ENCODE measurements at places on chromosomes 2 and 18.
A peak's percentile ranks its signal among the peaks of the same experiment; 100 is the strongest.

DNA sequence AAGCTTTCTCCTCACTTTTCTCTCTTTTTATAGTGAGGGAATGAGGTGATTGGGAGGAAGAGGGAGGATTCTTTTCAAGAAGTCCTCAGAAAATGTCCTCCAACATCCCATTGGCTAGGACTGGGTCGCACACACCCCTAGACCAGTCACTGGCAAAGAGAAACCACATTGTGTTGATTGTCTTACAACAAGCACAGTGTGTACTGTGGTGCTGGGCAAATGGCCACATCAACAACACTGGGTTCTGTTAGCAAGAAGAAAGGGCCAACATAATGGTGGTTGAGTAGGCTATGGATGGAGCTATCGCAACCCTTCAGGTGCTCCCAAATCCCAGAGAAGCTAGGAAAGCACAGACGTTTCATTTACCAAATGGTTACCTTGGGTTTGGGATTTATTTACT lies 18.7 kb upstream of the PTPN4 start:
- DNase-seq: no peak

GRCh38 chr2:55252832-55253231 lies 16.2 kb downstream of the MTIF2 start:
- DNase-seq: no peak

GRCh38 chr18:55585065-55585919 lies 2.7 kb downstream of the TCF4 start:
- no peak for DNase-seq

DNA sequence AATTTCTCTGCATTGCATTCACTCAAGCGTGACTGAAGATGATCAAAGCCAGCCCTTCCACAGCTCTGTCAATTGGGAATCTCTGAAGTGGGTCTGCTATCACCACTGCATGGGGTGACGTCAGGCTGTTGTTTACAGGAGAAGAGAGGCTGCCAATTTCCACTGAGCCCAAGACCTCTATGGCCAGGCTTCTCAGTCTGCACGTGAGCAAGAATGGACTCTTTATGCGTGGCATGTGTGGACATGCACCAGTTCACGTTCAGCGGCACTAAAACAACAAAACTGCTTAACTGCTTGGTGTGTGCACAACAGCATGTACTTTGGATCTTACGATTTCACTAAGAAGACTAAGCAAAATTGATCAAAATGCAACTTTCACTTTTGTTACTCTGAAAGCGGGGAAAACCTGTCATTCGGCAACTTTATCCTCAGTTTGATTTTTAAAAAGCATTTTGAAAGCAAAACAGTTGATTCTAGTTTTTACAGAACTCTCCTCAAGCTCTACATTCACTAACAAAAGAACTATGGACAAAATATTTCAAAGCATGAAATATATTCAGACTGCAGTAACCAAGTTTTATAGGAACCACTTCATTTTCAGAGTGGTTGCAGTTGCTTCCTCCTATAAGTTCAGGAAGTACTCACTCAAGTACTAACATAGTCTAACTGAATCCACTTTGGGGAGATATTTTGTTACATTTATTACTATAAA lies 77.0 kb upstream of the SERTAD2 start:
- peak; percentile 61 for DNase-seq

GRCh38 chr2:3596901-3597417 lies 2.0 kb downstream of the COLEC11 start:
- no peak for DNase-seq

DNA sequence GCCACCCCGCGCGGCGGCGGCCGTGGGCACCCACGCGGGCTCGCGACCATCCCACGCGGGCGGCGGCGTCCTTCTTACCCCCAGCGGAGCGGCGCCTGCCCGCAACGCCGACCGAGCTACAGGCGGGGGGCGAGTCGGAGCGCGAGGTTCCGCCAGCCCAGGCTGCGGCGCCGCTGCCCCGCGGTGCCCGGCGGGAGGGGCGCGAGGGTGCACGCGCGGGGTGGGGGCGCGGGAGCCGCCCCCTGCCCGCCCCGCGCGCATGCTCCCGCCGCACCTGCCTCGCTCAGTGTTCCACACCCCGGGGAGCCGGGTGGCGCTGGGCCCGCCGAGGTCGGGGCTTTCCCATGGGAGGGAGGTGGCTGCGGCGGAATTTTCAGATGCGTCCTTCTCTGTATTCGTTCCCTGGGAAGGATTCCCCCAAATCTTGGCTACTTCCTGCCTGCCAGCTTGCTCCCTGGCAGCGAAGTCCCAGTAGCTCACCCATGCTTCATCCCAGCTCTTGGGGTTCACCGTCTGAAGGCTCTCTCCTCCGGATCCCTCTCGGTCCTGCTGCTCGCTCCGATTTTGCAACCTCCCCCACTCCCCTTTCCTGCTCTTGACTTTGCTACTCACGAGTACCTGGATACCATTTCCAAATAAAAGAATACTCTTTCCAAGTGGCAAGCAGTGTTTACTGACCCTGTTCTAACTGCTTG lies at the start of gene L3MBTL4:
Gene L3MBTL4 (minus strand): TSS at position 189 of the 695 bp plus-strand sequence. CDS start 103,286 bp downstream, outside the sequence.
- DNase-seq: no peak

DNA sequence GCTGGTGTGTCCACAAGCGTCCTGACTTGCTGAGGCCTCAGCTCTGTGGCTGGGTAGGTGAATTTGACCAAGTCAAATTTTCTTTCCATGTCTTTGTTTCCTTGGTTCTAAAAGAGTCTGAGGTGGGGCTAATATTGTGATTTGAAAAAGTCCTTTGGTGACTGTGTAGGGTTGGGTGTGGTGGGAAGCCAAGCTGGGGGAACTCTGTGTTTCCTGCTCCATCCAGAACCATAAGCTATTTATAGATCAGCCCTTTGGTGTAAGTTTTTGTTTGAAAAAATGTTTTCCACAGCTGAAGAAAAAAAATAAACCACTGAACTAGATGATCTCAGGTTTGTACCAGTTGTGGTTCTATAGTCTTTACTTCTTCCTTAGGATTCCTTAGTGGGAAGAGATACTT lies 462.7 kb downstream of the TGIF1 start:
- DNase-seq: no peak

- DNase-seq: no peak
These were observed 2.3 kb upstream of the BCL11A start for GRCh38 chr2:60555783-60556139.

GRCh38 chr2:27875089-27875881 lies 14.9 kb downstream of the RBKS start:
- no peak for DNase-seq

- DNase-seq: no peak
These were observed 125.7 kb downstream of the EIPR1 start for GRCh38 chr2:3251946-3252345.

- DNase-seq: no peak
These were observed 99.7 kb downstream of the ARHGEF4 start for GRCh38 chr2:130936451-130936850.

DNA sequence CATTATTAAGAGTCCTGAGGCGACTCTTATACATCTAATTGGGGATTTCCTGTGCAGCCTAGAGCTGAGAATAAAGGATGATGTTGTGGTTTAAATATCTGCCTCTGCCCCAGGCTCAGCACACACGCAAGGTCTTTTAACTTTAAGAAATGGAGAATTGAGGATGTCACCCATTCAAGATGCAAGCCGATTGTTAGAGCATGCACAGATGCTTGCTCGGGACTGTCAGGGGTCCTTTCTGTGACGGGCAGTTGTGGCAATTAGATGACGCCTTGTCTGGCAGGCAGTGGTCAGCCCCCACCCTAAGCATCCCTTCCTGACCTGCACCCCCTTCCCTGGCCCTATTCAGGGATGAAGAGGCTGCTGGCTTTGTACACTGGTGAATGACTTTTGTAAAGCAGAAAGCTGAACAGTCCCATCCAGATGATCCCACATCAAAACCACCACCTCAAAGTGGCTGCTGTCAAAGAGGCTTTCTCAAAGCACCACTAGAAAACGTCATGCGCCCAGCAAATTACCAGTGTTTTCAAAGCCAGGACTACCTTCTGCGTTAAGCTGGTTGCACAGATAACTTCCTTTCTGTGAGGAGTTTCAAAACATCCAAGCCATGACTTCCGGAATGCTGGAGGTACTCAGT lies 23.7 kb downstream of the FAM178B start:
- DNase-seq: peak; percentile 95

DNA sequence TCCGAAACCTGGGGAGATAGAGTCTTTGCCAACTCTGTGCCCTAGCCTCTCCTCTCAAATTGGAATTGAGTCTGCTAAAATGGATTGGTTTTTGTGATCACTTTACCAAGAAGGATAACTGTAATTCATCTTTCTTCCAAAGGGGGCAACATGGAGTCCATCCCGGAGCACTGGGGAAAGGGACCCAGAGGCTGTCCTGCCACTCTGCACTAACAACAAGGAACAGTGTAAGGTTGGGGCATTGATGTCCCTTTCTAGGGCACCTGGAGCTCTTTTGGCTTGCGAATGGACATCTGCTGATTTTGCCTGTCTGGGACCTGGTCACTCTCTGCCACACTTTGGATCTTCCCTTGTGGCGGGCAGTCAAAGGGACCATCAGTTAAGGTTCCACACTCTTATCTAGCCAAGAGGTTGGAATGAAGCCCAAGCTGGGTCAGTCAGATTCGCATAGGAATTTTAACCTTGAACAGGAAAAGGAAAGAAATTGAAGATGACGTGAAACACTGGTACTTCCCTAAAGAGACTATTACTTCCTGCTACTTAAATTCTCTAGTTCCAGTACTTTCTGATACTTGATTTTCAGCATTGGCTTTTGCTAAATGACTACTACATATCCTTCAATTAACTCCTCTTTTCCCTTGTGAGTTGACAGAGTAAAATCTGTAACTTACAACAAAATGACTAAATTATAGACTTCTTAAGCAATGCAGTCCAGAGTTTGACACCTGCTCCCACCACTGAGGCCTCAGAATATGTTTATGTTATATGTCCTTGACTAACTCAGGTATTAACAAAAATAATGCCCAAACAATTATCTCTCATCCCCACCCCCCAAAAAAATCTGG lies 64.7 kb upstream of the KLF7 start:
- DNase-seq: no peak

GRCh38 chr2:7044253-7045250 lies 127.3 kb downstream of the RNF144A start:
- peak; percentile 68 for DNase-seq

GRCh38 chr2:208489687-208490086 lies 83.1 kb downstream of the PTH2R start:
- no peak for DNase-seq

DNA sequence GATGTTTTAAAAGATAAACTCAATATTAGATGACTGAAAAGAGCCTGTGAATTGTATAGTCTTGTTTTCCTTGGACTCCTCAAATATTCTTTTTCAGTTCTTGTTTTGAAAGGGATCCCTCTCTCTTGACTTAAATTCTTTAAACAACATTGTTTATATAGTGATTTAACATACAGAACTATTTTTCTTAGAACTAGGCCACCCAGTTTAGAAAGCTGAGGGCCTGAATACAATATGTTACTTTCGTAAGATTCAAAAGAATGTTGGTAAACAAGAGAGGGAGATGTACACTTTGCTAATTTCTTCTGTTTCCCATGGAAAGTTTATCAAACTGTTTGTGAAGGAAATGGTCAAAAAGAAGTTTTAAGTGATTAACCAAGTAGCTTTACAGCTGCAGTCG lies 5.5 kb upstream of the TSPYL6 start:
- no peak for DNase-seq

DNA sequence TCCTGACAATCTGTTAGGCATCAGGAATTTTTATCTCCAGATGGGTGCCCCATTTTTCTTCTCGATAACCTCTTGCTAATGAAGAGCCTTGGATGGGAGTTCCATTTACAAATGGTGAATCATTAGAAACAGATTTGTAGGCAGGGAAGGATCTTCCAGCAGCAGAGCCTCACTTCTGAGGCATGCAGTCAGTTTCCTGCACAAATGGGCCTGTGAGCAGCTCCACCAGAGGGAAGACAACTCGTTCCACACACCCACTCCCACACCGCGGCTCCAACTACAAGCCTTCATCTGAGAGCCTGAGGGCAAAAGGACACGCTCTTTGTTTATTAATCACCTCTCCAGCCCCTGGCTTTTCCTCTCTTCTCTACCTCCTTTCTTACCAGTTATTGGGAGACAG lies 108.5 kb downstream of the CTAGE1 start:
- no peak for DNase-seq

DNA sequence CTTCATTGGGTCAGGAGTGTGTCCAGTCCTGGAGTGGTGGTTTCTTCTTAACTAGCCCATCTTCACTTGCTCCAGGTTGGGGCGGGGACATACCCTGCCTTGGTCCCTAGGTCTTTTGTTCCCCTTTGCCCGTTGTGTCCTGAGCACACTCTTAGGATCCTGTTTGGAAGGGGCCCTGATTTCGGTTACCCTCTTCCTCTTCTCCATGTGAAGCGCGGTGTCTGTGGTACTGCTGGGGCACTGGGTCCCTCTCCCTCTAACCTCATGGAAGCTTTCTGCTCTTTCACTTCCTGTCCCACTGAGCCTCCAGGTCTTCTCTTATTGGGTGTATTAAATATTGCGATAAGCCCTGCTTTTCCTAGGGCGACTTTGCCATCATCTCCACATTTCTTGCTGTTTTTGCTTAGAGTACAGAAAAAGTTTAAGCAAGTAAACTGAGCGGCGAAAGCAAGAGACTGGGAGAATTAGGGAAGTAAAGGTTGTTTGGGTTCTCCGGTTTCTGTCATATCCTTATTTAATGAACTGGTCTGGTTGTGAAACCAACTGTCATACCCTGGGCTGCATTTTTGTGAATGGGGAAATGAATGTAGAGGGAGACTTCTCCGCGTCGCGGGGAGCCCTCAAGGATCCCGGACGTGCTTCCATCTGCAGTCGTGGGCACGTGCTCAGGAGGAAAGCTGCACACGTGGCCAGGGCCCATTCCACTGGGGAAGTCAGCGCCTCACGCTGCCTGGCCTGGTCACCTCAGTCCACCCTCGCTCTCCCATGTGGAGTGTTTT lies 73.8 kb upstream of the B3GNT7 start:
- no peak for DNase-seq

DNA sequence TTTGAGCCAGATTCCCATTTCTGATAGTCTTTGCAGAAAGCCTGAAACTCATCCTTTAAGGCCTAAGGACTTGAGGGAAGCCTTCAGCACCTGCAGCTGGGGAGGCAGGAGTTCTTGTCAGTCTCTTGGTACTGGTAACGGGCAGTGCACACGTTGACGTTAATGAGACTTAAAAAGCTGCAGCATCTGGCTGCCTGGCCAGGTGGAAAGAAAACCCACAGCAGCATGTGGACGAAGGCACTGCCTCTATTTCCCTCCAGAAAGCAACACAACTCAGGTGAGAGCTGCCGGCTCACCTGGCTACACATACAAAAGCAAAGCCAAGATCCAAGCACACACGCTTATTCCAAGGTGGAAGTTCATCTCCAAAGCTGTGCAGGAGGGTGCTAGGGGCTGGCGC lies 178.8 kb downstream of the ANAPC1 start:
- DNase-seq: no peak

GRCh38 chr2:34734042-34734441 lies 1134.9 kb upstream of the FAM98A start:
- no peak for DNase-seq

- peak; percentile 33 for DNase-seq
These were observed 85.5 kb upstream of the PGAP1 start for GRCh38 chr2:197011801-197012641.

GRCh38 chr18:13271302-13271911 lies 52.8 kb downstream of the LDLRAD4 start:
- no peak for DNase-seq

GRCh38 chr18:13211534-13211933 lies 7.0 kb upstream of the LDLRAD4 start:
- no peak for DNase-seq

Measured in activated naive CD4-positive, alpha-beta T cell treated with anti-CD3 and anti-CD28 coated beads, Interleukin-2, amount 10 ng/mL, durations not matched to agents 7 days and 5 days (primary cell).